Tibial nerve (tissue), 4 donors: ENCODE measurements at places on chromosomes 3 and 15. TPM values are rescaled to one million over a fixed set of nuclear protein-coding genes. Genes with fewer than 3 reads are reported as not detected.
A peak's percentile ranks its signal among the peaks of the same experiment; 100 is the strongest.

GRCh38 chr15:42080186-42080918, 14.0 kb downstream of the PLA2G4D start:
- no peak for DNase-seq
- no peak overlapping the region for H3K4me3 ChIP-seq
- no peak overlapping the region for H3K27ac ChIP-seq

Gene DPPA2
- total RNA-seq = not detected

- H3K4me3 ChIP-seq = no peak overlapping the region
- H3K36me3 ChIP-seq = peaks cover 10% of the 10 kb centered on the region
- no peak for DNase-seq
- H3K4me1 ChIP-seq = no peaks in the 10 kb centered on the region
Measured at GRCh38 chr3:128107834-128108233, 15.8 kb downstream of the RUVBL1 start.

DNA sequence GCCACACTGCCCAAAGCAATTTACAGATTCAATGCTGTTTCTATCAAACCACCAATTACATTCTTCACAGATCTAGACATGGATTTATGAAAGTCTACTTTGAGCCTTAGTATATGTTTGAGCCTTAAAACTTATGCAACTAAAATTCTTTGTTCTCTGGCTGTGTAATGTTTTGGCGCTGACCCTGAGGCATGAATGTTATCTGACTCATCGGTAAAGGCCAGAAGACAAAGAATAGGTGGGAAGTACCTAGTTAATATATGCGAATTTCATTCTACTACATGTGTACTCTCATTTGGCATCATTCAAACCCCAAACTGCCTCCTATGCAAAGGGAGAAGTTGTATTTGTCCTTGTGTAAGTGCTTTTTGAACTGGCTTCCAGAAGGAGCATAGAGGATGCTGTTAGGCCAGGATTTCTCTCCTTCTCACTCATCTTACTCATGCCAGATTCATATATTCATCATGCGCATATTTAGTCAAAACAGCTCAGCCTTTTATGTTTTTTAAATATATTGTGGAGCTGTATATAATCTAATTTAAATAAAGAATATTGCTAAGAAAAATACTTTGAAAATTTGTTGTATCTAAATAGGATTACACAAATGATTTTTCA, 204.2 kb downstream of the NFKBIZ start:
- H3K4me3 ChIP-seq = no peak overlapping the region
- no peaks in the 10 kb centered on the region for H3K4me1 ChIP-seq
- no peaks in the 10 kb centered on the region for H3K36me3 ChIP-seq
- no peak overlapping the region for H3K27ac ChIP-seq
- no peak for DNase-seq

Gene SMAD6
- 57.2 TPM for total RNA-seq

- no peaks in the 10 kb centered on the region for H3K4me1 ChIP-seq
- H3K4me3 ChIP-seq = no peak overlapping the region
- no peak overlapping the region for H3K27ac ChIP-seq
- no peaks in the 10 kb centered on the region for H3K36me3 ChIP-seq
- H3K27me3 ChIP-seq = no peaks in the 10 kb centered on the region
Measured at GRCh38 chr3:122251428-122251827, 68.0 kb downstream of the CASR start.

DNA sequence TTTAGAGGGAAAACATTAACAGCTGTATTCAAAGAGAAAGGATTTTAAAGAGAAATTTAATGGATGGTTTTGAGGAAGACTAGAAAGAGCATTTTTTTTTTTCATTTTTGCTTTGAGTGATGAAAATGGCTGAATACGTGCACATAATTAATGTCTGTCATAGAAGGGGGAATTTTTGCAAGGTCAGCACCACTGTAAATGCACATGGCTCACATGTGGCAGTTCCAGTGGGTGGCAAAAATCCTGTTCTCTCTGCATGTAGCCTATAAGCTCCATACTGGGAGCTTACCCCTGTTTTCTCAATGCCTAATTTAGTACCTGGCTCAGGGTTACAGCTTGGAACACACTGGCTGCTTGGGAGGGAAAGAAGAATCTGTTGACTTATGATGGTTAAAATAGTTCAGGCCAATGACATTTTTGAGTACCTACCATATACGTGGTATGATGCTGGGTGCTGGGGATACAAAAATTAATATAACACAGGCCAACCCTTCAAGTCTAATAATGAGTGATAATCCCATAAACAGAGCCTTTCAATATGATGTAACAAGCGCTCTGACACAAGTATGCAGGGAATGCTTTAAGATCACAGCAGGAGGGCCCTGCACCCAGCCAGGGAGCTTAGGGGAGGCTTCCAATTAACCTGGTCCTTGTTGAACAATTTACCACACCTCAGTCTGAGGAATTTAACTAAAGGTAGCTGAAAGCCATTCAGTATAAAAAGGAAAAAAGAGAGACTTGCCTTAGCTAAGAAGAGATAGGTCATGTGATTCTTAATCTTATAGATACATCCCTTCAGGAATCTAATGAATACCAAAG, 33.0 kb downstream of the HSPBAP1 start:
- no peaks in the 10 kb centered on the region for H3K27me3 ChIP-seq
- no peaks in the 10 kb centered on the region for H3K4me1 ChIP-seq
- H3K36me3 ChIP-seq = no peaks in the 10 kb centered on the region

DNA sequence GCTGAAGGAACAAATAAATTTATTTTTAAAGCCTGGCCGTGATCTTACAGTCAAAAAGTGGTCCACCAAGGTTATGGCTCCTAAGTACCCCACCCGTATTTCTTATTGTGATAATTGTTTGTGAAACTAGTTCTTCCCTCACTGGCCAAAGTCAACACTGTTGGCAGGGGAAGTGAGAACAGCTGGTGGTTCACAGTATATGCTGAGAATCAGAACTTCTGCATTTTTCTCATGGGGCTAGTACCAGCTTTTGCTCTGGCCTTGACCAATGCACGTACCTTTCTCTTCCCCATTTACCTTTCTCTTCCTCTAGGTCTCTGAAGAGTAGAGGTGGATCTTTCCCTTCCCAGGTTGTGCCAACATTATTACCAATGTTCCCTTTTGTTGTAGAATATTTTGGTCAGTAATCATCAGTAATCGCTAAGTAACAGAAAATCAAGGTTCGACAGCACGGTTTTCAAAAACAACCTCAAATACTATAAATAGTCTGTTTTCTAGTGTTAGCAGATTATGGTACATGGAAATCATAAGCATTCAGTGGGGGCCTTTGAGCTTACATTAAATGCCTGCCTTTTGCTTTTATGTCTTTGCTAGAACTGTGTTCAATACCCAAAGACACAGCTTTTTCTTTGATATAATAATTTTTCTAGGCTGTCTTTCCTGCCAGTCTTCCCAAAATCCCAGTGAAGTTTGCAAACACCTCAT, 268.0 kb downstream of the LPP start:
- H3K36me3 ChIP-seq = no peaks in the 10 kb centered on the region
- DNase-seq = no peak
- no peaks in the 10 kb centered on the region for H3K27me3 ChIP-seq
- no peak overlapping the region for H3K4me3 ChIP-seq

Gene HESX1
- total RNA-seq = 1.1 TPM

- no peak overlapping the region for H3K4me3 ChIP-seq
- DNase-seq = no peak
- H3K27ac ChIP-seq = no peak overlapping the region
- H3K27me3 ChIP-seq = no peaks in the 10 kb centered on the region
Measured at GRCh38 chr15:63452552-63453136, 51.7 kb upstream of the USP3 start.

DNA sequence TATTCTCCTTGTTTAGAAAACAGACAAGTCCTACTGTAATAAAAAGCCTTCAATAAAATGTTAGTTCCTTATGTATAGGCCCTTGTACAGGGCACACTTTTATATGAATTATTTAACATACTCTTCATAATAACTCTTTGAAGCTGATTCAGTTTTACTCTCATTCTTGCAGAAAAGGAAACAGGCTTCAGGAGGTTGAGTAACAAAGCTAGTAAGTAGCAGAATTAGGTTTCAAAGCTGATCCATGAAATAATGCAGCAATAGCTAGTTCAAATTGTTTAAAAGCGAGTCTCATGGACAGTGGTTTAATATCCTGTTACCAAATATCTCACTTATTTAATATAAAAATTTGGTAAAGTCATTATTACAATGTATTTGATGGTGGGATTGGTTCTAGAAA, 25.0 kb downstream of the TCF12 start:
- H3K27ac ChIP-seq = no peak overlapping the region
- no peaks in the 10 kb centered on the region for H3K27me3 ChIP-seq
- peaks cover 15% of the 10 kb centered on the region for H3K36me3 ChIP-seq
- H3K4me3 ChIP-seq = no peak overlapping the region

DNA sequence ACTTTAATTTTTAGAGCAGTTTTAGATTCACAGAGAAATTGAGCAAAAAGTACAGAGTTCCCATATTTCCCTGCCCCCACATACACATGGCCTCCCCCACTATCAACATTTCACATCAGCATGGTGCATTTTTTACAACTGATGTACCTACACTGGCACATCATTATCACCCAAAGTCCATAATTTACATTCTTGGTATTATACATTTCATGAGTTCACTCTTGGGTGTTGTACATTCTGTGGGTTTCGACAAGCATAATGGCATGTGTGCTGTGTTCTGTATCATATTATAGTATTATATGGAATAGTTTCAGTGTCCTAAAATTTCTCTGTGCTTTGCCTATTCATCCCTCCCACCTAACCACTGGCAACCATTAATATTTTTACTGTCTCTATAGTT, 419.8 kb upstream of the THBS1 start:
- H3K4me3 ChIP-seq = no peak overlapping the region
- no peak overlapping the region for H3K27ac ChIP-seq
- peaks cover 16% of the 10 kb centered on the region for H3K4me1 ChIP-seq
- no peaks in the 10 kb centered on the region for H3K36me3 ChIP-seq

Gene PYGO1
- 8.7 TPM for total RNA-seq

DNA sequence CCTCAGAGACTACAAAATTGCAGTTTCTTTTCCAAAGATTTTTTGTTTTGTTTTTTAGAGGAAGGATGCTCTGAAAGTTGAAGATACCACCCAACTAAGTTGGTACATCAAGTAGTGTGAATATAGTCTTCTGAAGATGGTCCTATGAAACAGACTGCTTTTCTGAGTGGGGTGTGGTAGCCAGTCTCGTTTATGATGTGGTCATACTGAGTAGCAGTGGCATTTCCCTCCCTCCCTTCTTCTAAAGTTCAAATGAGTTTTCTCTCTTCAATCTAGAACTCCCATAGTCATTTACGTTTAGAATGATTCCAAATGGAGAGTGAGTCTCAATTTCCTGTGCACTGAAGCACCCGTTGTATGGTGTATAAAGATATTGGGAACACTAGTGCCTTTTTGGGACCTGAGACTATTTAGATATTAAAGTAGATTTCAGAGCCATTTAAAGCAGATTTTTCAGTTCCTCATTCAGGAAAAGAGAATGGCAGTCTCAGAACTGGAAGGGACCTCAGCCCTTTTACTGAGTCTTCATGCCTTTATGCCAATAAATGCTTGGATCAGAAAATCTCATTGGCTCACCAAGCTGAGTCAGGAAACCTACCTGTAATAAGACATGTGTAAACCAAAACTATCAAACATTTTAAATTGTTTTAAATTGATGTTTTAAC, 200.4 kb downstream of the CDIN1 start:
- DNase-seq = no peak
- no peak overlapping the region for H3K27ac ChIP-seq
- H3K4me3 ChIP-seq = no peak overlapping the region
- no peaks in the 10 kb centered on the region for H3K27me3 ChIP-seq
- H3K4me1 ChIP-seq = no peaks in the 10 kb centered on the region

Gene TEX9
- total RNA-seq = 12.4 TPM

- no peaks in the 10 kb centered on the region for H3K4me1 ChIP-seq
- no peaks in the 10 kb centered on the region for H3K27me3 ChIP-seq
- H3K4me3 ChIP-seq = no peak overlapping the region
- H3K27ac ChIP-seq = no peak overlapping the region
Measured at GRCh38 chr15:34619151-34619550, 35.7 kb upstream of the GOLGA8B start.

DNA sequence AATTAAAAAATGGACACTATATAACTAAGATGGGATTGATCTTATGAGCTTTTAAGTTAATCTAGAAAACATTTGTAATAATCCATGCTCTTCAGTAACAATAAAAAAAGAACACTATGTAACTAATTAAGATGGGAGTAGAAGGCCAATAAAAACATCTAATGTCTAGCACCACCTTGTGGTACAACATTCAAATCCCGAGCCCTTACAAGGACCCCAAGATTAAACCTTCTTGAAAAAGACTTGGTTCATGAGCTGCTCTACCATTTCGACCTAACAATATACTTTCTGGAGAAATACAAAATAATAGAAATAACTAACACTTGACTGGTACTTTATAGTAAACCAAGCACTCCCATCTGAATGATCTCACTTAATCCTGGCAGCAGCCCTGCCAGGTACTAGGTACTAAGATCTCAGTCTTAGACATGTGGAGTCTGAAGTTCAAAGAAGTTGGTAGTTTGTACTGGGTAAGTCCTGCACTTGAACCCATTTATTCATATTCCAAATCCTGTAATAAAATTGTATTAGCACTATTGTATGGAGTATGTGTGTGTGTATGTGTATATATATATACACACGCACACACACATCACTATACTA, 21.8 kb downstream of the METTL6 start:
- no peaks in the 10 kb centered on the region for H3K36me3 ChIP-seq
- peak; percentile 49 for DNase-seq
- no peak overlapping the region for H3K4me3 ChIP-seq
- no peak overlapping the region for H3K27ac ChIP-seq
- H3K4me1 ChIP-seq = peaks cover 4% of the 10 kb centered on the region

Gene CX3CR1
- total RNA-seq = 2.2 TPM

DNA sequence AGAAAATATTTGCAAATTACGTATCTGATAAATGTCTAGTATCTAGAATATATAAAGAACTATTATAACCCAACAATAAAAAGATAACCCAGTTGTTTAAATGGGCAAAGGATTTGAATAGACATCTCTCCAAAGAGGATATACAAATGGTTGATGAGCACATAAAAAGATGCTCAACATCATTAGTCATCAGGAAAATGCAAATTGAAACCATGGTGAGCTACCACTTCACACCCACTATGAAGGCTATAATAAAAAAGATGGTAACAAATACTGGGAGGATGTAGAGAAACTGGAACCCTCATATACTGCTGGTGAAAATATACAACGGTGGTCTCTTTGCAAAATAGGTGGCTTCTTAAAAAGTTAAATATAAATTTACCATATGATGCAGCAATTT, 28.0 kb downstream of the RAD51 start:
- H3K27ac ChIP-seq = no peak overlapping the region
- no peaks in the 10 kb centered on the region for H3K4me1 ChIP-seq
- no peaks in the 10 kb centered on the region for H3K36me3 ChIP-seq

DNA sequence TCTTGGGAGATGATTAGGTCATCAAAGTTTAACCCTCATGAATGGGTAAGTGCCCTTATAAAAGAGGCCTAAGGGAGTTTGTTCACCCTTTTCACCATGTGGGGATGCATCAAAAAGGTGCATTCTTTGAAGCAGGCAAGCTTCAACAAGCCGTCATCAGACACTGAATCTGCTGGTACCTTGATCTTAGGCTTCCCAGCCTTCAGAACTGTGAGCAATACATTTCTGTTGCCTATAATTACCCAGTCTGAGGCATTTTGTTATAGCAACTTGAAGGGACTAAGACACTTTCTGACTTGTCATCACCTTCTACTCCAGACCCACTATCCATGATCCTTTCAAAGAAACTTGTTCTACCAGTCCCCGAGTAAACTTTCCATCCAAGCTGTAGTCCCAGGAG, 44.6 kb upstream of the LRRC58 start:
- H3K36me3 ChIP-seq = peaks cover 9% of the 10 kb centered on the region
- no peak for DNase-seq
- H3K4me3 ChIP-seq = no peak overlapping the region
- H3K4me1 ChIP-seq = peaks cover 9% of the 10 kb centered on the region
- H3K27me3 ChIP-seq = no peaks in the 10 kb centered on the region

- no peak overlapping the region for H3K4me3 ChIP-seq
- no peaks in the 10 kb centered on the region for H3K4me1 ChIP-seq
- no peaks in the 10 kb centered on the region for H3K27me3 ChIP-seq
- no peaks in the 10 kb centered on the region for H3K36me3 ChIP-seq
- no peak for DNase-seq
Measured at GRCh38 chr3:192174283-192174682, 553.1 kb downstream of the FGF12 start.

Gene NR2E3
- not detected for total RNA-seq
